Cardiac fibroblast (primary cell): ENCODE measurements at places on chromosomes 7 and 10.
A peak's percentile ranks its signal among the peaks of the same experiment; 100 is the strongest.

DNA sequence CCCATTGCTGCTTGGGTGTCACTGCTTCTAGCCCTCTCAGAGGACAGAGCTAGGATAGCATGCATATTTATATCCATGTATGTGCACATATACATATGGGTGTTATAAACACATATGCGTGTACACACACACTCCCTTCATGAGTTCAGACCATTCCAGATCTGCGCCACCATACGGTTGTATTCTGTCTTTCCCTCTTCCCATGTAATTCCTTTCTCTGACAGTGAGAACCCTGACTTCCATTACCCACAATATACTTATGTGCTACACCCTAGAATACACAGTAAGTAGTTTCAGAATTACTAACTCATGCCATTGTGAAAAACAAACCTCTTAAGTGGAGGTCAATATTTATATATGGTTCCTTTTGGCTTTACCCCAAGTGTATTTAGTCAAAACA lies 116.6 kb upstream of the SAMD8 start:
- no peak for DNase-seq

- peak; percentile 93 for DNase-seq
Measured at GRCh38 chr10:89391907-89392756, at the start of gene IFIT1. IFIT1 (plus strand) TSS chr10:89392623; CDS start chr10:89392713, 90 bp downstream.

DNA sequence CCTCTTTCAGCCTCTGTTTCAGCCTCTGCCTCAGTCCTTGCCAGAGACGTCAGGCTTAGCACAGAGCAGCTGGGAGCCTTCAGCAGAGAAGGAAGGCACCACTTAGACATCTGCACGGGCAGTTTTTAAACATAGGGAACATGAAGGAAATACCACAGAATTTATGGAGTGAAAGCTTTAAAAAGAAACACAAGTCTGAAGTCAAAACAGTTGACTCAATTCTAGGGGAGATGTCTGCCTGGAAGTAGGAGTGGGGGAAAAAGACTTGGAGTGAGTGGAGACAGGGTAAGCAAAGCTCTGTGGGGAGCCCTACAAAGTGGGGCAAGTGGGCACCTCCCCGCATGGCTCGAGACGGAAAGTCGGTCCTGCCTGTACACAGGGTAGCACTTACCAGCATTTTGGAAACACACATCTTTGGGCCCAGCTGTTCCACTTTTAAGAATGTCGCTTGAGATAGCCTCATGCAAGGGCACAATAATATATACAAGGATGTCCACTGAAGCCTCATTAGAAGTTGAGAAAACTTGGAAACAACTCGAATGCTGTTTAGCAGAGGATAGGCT lies 5.0 kb upstream of the TBXAS1 start:
- DNase-seq, result peak; percentile 62

DNA sequence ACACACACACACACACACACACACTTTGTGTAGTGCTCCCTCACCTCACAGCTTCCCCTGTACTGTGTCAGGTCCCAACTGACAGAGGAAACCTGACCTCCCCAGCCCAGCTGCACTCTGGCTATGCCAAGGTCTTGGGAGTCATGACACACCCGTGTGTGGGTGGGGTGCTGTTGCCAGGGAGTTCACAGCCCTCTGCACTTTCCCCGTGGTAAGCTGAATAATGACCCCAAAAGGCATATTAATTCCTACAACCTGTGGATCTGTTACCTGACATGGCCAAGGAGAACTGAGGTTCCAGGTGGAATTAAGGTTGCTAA lies 8.9 kb upstream of the NANOS1 start:
- DNase-seq, result peak; percentile 37

DNA sequence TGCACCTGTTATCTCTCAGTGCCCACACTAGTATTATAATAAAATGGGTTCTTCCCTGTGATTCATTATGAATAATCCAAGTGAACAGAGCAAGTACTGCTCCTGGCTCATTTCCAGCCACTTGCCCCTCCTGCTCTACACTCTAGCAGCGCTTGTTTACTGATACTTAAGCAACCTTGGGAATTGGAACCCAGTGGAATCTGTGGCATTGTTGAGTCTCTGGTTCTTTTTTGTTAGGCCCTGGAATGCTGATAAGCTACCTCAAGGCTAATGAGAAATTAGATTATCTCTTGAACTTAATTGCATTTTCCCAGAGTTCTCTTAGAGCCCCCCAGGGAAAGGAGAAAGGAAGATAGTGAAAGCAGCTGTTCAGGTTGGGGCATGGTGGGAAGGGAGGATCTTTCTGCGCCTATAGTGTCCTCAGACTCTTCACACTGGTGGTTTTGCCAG lies 34.0 kb downstream of the PRKAR2B start:
- DNase-seq, result peak; percentile 44
